HEK293T (cell line): ENCODE measurements at places on chromosomes 7 and 10.

GRCh38 chr7:102319671-102320070 is 33.0 kb downstream of the SH2B2 start:
- DNase-seq, result no peak

GRCh38 chr7:100573691-100574361 is at the start of gene SAP25:
SAP25 (minus strand) TSS chr7:100573900; CDS start chr7:100573742, 158 bp downstream.
- no peak for DNase-seq

- no peak for DNase-seq
These were observed 95.6 kb downstream of the PRKAG2 start for GRCh38 chr7:151781161-151781845.

GRCh38 chr10:33897291-33897752 is 562.9 kb upstream of the NRP1 start:
- no peak for DNase-seq

GRCh38 chr7:82049891-82050533 is 280.2 kb upstream of the HGF start:
- DNase-seq, result peak; percentile 7

DNA sequence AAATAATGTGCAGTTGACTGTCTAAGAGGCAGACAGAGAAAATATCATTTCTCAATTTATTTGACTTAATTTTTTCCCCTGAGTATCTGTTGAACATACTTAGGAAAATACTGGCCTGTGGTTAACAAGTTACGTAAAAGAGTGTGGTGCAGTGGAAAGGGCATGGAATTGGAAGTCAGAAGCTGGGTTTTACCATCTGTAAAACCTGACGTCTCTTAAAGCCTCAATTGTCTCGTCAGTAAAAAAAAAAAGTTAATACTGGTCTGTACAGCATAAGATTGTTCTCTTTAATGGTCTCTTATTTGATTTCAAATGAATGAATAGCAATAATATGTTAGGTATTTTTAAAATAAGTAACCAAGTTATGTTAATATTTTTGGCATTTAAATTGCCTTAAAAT is 67.8 kb downstream of the PHTF2 start:
- DNase-seq, result no peak

- no peak for DNase-seq
These were observed 24.2 kb upstream of the RASSF4 start for GRCh38 chr10:44935201-44935965.

GRCh38 chr10:29860166-29860565 is 199.2 kb downstream of the JCAD start:
- no peak for DNase-seq

DNA sequence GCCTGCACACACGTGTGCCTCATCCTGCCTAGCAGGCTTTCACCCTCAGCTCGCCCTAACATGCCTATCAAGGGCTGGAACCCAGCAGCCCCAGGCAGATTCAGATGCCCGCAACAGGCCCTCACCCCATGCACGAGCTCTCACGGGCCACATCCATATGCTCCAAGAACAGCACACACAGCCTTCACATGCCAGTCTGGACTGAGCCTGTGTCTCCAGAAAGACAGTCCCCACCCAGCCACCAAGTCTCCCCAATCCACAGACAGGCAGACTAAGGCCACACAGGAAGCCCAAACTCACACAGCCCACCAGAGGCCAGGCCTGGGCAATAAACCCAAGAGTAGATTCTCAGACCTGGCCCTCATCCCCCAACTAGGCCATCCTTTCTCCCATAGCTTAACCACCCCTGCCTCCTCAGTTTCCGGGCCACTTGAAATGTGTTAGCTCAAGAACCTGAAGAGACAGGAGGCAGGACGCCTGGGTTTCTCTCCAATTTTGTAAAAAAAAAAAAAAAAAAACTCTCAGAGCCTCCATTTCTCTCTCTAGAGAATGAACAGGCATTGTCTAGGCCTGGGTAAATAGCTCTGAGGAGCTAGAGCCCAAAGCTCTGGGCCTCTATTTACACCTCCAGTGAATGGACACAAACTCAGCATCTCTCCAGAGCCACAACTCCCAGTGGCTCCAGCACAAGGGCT is 6.8 kb downstream of the LDB1 start:
- DNase-seq, result no peak

DNA sequence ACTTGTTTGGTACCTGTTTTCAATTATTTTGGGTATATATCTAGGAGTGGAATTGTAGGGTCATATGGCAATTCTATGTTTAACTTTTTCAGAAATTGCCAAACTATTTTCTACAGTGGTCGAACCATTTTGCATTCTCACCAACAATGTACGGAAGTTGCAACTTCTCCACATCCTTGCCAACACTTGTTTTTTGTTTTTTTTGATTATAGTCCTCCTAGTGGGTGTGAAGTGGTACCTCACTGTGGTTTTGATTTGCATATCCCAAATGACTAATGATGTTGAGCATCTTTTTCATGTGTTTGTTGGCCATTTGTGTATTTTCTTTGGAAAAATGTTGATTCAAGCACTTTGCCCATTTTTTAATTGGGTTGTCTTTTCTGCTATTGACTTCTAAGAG is 122.1 kb downstream of the RPS24 start:
- no peak for DNase-seq

GRCh38 chr7:83850125-83850524 is 201.2 kb upstream of the SEMA3E start:
- no peak for DNase-seq

DNA sequence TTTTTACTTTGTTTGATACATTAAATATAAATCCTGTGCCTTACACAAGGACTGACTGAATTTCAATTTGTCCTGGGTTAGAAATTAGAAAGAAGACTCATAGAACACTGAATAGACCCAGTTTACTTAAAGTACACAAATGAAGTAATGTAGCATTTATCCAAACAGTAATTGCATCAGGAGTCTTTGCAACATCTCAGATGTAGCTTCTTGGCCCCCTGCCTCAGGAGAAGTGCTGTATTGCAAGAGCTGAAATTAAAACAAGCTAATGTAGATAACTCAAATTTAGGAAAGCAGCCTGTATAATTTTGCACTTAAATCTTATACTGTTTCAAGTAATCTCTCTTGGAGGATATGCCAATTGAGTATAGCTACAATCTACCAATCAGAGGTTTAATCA is 54.3 kb upstream of the KCND2 start:
- DNase-seq, result no peak

DNA sequence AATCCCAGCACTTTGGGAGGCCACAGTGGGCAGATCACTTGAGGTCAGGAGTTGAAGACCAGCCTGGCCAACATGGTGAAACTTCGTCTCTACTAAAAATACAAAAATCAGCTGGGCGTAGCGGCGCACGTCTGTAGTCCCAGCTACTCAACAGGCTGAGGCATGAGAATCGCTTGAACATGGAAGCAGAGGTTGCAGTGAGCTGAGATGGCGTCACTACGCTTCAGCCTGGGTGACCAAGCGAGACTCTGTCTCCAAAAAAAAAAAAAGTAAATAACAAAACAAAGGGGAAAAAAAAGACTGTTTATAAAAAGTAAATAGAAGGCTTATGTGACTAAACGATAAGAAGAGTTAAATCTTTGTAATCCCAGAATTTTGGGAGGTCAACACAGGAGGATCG is 15.0 kb upstream of the DNMBP start:
- no peak for DNase-seq

- no peak for DNase-seq
These were observed 102.7 kb downstream of the CUBN start for GRCh38 chr10:17026686-17027485.

- DNase-seq, result no peak
These were observed 183.6 kb upstream of the GDF10 start for GRCh38 chr10:47116445-47116844.

- no peak for DNase-seq
These were observed 12.2 kb downstream of the PLXNA4 start for GRCh38 chr7:132564090-132564489.

GRCh38 chr7:137146552-137147337 is 196.8 kb downstream of the PTN start:
- no peak for DNase-seq
